Trophoblast cell (in vitro differentiated cells and primary cell): ENCODE measurements at places on chromosomes 4 and X.

GRCh38 chr4:1384675-1385372 is 21.4 kb downstream of the NKX1-1 start:
- H3K27me3 ChIP-seq = no peaks in the 10 kb centered on the region
- H3K27ac ChIP-seq = no peak overlapping the region
- peaks cover 31% of the 10 kb centered on the region for H3K36me3 ChIP-seq

DNA sequence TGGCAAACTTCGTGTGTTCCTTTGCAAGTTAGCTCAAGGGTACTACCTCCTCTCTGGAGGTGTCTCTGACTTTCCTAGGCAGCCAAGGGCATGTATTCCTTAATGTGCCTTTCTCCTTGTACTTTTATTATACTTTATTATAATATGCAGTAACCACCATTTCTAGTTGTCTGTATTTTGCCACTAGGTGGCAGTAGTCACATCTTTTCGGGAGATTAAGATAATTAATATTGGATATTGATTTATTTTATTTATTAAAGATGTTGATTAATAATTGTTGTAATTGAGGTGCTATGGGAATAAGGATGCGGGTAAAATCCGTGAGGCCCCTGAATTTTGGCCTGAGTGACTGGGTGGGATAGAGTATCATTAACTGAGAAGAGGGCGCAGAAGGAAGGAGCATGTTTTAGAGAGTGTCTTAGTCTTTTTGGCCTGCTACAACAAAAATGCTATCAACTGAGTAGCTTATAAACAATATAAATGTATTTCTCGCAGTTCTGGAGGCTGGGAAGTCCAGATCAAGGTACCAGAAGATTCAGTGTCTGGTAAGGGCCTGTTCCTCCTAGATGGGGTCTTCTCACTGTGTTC is 153.3 kb downstream of the TMEM164 start:
- no peaks in the 10 kb centered on the region for H3K27me3 ChIP-seq
- H3K36me3 ChIP-seq = no peaks in the 10 kb centered on the region
- no peak overlapping the region for H3K4me3 ChIP-seq
- no peak overlapping the region for H3K27ac ChIP-seq
- DNase-seq = peak; percentile 59

DNA sequence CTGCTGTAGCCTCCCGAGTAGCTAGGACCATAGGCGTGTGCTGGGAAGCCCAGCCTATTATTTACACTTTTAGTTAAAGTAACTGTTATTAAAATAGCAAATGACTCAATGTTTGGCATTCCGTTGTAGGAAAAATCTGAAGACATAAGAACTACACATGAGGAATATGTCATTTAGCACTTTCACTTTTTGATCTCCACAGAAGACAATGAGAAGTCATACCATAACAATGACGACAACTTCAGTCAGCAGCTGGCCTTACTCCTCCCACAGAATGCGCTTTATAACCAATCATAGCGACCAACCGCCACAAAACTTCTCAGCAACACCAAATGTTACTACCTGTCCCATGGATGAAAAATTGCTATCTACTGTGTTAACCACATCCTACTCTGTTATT is 6.7 kb downstream of the GPR34 start:
- H3K27ac ChIP-seq = no peak overlapping the region
- no peaks in the 10 kb centered on the region for H3K27me3 ChIP-seq
- H3K36me3 ChIP-seq = no peaks in the 10 kb centered on the region
- H3K4me3 ChIP-seq = no peak overlapping the region
- no peaks in the 10 kb centered on the region for H3K4me1 ChIP-seq

DNA sequence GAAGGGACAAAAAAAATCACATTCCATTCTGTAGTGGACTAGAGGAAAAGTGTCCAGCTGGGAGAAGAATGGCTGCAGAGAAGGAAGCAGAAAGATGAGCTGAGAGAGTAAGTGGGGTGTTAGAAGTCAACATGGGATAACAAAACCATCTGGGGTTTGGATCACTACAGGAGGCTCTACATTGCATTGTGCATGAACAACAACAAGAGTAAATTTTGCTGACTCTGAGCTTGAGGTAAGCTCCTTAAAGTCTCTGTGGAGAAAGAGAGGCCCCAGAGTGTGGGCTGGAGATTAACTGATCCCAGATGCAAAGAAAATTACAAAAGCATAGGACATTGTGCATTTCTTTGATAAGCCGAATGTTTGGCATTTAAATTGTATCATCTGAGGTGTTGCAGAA is 128.9 kb downstream of the UGT8 start:
- no peak overlapping the region for H3K4me3 ChIP-seq
- no peaks in the 10 kb centered on the region for H3K36me3 ChIP-seq
- DNase-seq = no peak
- no peaks in the 10 kb centered on the region for H3K4me1 ChIP-seq

GRCh38 chrX:34927866-34928265 is 14.7 kb upstream of the FAM47B start:
- DNase-seq = no peak
- no peak overlapping the region for H3K27ac ChIP-seq
- H3K27me3 ChIP-seq = no peaks in the 10 kb centered on the region
- H3K4me1 ChIP-seq = no peaks in the 10 kb centered on the region
- H3K4me3 ChIP-seq = no peak overlapping the region

GRCh38 chr4:14111730-14112181 is 484.2 kb upstream of the BOD1L1 start:
- H3K4me3 ChIP-seq = no peak overlapping the region
- no peak for DNase-seq
- no peaks in the 10 kb centered on the region for H3K36me3 ChIP-seq
- H3K27me3 ChIP-seq = no peaks in the 10 kb centered on the region
- H3K4me1 ChIP-seq = no peaks in the 10 kb centered on the region
- H3K27ac ChIP-seq = no peak overlapping the region

GRCh38 chr4:102193145-102193544 is 152.1 kb downstream of the SLC39A8 start:
- no peaks in the 10 kb centered on the region for H3K4me1 ChIP-seq
- no peak overlapping the region for H3K4me3 ChIP-seq
- no peaks in the 10 kb centered on the region for H3K27me3 ChIP-seq
- no peaks in the 10 kb centered on the region for H3K36me3 ChIP-seq

DNA sequence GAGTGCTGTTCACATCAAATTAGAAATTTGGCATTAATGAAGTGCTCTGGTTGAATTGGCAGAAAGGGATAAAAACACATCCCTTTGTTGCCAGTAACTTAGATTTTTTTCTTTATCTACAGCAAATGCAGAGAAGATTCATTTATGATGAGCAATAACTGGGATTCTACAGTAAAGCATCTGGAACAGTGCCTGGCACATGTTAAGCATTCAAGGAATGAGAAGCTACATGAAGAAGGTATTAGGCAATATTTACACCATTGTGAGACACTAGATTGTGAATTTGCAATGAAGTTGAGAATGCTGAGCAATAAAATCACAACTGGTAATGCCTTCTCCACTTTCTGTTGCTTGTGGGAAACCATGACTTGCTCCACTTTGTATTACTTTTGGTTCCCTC is 33.5 kb downstream of the PCDH19 start:
- H3K4me3 ChIP-seq = no peak overlapping the region
- H3K4me1 ChIP-seq = no peaks in the 10 kb centered on the region
- H3K36me3 ChIP-seq = no peaks in the 10 kb centered on the region

DNA sequence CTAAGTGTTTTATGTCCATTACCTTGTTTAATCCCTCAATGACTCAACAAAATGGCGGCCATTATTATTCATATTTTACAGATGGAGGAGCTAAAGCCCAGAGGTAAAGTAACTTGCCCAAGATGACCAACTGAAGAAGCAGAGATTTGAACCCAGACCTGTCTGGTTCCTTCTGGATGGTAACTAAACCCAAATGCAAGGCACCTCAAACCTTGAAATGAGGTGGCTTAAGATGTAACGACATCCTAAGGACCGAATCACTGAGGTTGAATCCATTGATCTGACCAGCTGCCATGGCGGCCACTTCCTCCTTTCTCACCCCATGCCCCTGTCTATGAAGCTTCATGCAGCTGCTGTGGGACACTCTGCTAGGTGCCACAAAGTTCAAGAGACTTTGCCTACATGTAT is 932 bp downstream of the TLR10 start:
- no peak overlapping the region for H3K27ac ChIP-seq
- H3K36me3 ChIP-seq = no peaks in the 10 kb centered on the region
- H3K27me3 ChIP-seq = no peaks in the 10 kb centered on the region
- H3K4me3 ChIP-seq = no peak overlapping the region
- no peak for DNase-seq

- no peak overlapping the region for H3K27ac ChIP-seq
- H3K27me3 ChIP-seq = no peaks in the 10 kb centered on the region
- H3K4me3 ChIP-seq = no peak overlapping the region
- H3K4me1 ChIP-seq = peaks cover 6% of the 10 kb centered on the region
These were observed 16.7 kb upstream of the ANKRD17 start for GRCh38 chr4:73275318-73275654.
